ENCODE measurements at places on chromosomes 3 and 15.

DNA sequence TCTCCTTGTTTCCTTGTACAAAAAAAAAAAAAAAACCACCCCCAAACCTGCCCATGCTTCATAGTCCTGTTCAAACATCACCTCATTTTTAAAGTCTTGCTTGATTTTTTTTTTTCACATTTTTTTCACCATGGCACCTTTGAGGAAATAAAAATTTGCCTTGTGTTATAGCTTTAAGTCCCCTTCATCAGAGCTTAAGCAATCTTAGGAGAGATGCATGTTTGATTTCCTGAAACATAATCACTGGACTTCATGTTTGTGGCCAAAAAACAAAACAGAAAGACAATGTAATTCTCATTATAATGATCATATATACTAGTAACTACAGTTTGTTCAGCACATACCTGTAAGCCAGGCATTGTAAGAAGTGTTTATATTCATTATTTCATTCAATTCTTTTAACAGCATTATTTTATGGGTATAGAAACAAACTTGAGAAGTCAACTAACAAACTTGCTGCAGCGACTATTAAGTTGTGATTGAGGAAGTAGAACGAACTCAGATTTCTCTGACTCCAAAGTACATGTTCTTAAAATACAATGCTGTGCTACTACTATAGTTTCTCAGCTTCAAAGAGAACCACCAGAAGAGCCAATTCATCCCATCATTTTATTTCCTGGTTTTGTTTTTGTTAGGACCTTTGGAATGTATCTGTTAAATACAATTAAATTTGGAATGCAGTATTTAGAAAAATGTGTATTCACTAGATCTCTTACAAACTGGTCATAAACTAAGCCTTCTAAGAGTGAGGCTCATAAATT lies 203.8 kb downstream of the TCF12 start:
- no peak for DNase-seq

GRCh38 chr3:139173372-139174108 lies 128.8 kb upstream of the PRR23C start:
- DNase-seq: no peak

- no peak for DNase-seq
Measured at GRCh38 chr3:54983266-54984099, 55.6 kb upstream of the LRTM1 start.

GRCh38 chr3:11381141-11381540 lies 108.9 kb downstream of the ATG7 start:
- DNase-seq: no peak

DNA sequence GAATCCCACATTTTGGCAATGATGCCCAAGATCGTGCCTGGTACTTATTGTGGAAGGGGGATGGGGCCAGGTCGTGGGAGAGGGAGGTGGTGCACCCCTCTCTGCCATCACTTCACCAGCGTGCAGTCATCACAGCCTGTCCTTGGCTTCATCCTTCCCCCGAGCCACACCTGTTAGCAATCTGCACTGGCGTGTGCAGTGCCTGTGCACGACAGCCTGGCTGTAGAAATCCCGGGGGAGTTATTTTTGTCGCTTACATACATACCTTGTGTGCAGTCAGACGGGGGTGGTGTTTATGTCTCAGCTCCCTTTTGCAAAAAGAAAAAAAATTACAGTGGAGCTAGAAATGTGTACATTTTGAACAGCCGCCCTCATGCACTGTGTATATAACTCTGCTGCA lies 216.0 kb downstream of the TLE3 start:
- no peak for DNase-seq

DNA sequence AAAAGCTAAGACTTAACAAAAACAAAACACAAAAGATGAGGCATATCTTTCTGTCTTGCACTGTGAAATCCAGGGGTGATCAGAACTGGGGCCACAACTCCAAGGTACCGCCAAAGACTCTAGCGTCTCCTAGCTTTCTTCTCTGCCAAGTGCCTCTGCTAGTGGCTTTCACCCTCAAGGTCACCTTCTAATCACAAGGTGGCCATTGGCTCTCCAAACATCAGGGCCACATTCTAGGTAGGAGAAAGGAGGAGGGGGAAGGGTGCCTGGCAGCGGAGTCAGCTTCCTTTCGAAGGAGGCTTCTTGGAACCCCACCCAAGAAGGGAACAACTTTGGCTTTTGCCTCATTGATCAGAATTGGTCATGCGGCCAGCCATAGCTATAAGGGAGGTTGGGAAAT lies 168.8 kb upstream of the SMAD3 start:
- no peak for DNase-seq

- DNase-seq: no peak
Measured at GRCh38 chr15:45645026-45645980, 10.5 kb downstream of the SQOR start.

- no peak for DNase-seq
Measured at GRCh38 chr3:126446791-126447190, 28.9 kb downstream of the ZXDC start.

GRCh38 chr15:94582368-94582767 lies 351.0 kb downstream of the MCTP2 start:
- no peak for DNase-seq

- no peak for DNase-seq
Measured at GRCh38 chr15:51577636-51578304, 44.8 kb downstream of the DMXL2 start.

DNA sequence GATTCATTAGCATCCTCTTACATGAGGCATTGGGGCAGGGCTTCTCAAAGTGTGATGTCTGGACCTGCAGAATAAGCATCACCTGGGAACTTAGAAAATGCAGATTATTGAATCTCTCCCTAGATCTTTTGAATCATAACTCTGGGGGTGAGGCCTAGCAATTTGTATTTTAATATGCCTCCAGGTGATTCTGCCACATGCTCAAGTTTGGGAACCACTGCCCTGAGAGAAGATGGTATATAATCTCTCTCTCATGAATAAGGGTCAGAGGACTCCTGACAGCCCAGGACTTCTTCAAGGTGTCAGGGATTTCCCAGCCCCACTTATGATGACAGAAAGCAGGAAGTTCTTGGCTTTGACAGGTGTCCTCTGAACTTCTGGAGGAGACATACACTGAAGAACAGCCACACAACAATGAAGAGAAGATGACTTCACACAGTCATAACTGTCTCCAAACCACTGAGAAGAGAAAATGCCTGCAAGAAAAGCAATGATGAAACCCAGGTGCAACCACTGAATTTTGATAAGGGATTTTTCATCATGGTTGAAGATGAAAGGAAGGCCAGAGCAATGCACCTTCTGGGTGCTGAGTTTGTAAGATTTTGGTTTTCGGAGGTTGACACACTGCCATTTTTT lies 211.9 kb upstream of the MRPL3 start:
- DNase-seq: no peak

DNA sequence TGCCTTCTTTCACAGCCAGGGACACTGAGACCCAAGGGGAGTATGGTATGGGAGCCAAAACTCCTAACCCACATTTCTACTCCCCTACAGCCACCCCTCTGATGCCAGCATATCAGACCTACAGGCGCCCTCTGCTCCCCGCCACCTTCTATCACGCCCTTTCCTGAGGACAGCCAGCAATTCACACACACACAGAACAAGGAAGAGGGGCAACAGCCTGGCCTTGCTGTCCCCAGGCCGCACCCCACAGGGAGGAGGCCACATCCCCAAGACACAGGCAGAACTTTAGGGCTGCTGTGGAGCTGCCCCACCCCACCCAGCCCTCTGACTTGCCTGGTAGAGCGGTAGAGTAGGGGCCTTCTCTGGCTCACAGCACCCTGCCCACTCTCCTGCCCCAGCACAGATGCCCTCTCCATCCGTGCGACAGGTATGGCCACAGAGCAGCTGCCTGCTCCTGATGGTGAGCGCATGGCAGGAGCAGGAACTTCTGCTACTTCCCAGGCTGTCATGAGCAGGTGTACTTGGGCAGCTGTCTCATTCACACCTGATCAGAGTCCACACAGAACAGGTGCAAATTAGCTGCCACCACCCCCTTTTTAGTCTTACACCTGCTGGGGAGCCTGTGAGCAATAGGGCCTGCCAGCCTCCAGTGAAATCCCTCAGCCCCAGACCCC lies 33.4 kb downstream of the CCDC33 start:
- DNase-seq: no peak

DNA sequence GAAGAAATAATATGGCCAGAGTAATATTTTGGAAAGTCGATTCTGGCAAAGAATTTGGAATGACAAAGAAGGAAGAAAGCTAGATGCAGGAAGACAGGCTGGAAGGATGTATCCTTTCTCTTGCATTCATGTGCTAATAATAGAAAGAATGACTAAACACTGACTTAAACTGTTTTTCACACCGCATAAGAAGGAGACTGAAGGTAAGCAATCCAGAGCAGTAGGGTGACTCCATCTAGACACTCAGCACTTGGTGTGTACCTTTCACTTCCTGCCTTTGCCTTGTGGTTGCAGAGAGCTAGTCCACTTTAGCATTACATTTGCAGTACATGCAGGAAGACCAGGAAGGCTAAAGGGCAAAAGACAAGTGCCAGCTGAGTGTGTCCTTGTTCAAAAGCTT lies 234.6 kb downstream of the RBMS3 start:
- no peak for DNase-seq

DNA sequence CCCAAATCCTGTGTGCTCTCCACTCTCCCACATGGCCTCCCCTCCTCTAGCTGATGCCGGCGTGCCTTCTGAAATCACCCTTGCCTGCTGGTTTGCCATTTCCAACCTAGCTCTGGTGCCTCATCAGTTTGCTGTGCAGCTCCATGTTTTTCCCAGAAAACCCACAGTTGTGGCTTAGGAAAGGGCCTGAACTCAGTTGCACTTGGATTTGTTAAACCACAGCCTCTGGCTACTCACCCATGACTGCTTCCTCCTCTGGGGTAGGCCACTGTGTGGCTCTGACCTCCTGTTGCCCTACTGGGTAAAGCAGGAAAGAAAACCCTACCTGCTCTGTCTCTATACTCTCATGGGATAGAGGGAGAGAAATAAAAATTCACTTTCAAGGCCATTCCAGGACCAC lies 97.3 kb downstream of the DAPK2 start:
- no peak for DNase-seq

- DNase-seq: no peak
Measured at GRCh38 chr3:168678730-168679129, 583.0 kb upstream of the GOLIM4 start.

DNA sequence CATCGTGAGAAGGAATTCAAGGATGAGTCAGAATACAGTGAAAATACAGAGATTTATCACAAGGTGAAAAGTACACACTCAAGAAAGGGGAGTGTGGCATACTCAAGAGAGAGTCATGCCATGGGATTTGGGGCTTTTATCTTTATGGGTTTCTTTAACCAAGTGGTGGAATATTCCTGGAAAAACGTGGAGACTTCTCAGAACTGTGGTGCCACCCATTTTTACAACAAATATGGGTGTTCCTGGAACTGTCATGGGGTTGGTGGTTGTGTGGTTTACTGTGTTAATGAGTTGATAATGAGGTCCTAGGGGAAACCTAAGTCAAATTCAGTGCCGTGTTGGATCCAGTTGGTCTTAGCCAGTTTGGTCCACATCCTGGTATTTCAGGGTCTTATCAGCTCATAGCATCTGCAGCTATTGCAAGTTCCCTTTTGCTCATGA lies 497.2 kb downstream of the GABRG3 start:
- DNase-seq: no peak

GRCh38 chr3:140902791-140903190 lies 38.8 kb upstream of the SLC25A36 start:
- DNase-seq: no peak

- no peak for DNase-seq
Measured at GRCh38 chr15:51328926-51329325, 9.5 kb downstream of the CYP19A1 start.

DNA sequence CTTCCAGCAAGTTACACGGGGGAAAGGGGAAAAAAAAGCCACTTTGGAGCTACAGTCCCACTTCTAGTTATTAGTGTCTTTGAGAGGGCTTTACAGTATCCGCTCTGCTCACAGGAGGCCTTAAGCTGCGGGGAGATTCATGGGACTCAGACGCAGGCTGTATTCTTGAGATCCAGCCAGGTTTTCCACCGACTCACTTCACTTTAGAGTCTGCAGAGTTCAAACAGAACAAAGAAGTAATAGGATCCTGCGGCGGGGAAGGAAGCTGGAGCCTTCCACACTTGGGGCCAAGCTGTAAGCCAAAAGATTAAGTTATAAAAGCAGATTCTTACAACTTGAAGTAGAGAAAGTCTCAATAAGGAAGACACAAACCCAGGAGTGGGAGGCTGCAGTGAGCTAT lies 60.2 kb upstream of the FAM174B start:
- DNase-seq: no peak

- no peak for DNase-seq
Measured at GRCh38 chr3:29554566-29554965, 273.7 kb downstream of the RBMS3 start.

DNA sequence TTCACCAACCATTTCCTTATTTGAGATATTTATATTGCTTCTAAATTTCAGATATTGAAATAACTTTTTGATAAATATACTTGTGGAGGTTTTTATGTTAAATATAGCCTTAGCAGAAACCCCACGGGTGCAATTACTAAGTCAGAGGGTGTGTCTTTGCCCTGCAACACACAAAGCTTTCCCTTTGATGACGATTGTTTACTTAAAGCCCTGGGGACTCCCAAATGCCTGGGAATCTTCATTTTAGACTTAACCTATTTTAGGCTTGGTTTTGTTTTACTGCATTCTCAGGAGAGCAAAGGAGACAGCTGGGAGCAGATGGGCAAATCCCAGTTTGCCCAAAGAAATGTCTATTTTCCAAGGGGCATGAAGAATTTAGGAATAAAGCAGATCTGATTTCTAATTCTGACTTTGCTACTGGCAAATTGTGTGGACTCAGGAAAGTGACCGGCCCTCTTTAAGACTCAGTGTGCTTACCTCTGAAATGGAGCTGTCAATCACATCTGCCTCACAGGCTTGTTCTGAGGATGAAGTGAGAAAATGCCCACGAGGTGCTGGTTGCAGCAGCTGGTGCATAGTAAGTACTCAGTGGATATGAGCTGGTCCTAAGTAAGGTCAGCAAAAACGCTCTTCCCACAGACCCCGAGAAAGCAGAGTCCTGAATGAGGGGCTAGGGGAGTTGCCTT lies 49.3 kb upstream of the CA12 start:
- no peak for DNase-seq

DNA sequence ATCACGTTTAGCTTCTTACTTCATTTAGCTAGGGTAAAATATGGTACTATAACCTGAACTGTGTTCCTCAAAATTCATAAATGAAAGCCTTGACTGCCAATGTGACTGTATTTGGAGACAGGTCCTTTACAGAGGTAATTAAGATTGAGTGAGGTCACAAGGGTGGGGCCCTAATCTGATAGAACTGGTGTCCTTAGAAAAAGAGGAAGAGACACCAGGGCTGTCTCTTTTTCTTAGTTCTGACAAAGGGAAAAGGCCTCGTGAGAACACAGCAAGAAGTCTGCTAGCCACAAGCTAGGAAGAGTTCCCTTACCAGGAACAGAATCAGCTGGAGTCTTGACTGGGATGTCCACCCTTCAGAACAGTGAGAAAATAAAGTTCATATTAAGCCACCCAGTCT lies 162.7 kb downstream of the GMNC start:
- DNase-seq: no peak
